Upper lobe of left lung (tissue), 6 donors: ENCODE measurements at places on chromosomes 16 and 17. TPM values are rescaled to one million over a fixed set of nuclear protein-coding genes. Genes with fewer than 3 reads are reported as not detected.

DNA sequence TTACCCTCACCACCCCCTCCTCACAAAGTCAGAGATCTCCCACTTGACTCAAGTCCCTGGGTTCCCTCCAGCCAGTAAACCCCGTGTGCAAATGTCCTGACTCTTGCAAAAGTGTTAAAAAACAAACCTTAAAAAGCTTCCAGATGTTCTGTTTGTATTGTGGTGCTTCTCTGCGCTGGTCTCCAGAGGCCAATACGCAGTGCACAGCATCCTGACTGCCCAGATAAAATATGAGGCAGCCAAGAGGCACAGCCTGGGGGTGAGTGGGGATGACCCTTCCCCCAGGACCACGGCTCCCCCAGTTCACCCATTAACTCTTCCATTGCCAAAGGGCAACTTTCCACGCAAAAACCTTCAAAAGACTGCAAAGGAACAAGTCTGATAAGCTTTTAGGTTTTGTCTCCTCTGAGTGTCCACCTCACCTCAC lies 291.8 kb downstream of the SOX9 start:
- no peak for DNase-seq
- H3K4me3 ChIP-seq: no peak overlapping the region
- H3K4me1 ChIP-seq: peaks cover 5% of the 10 kb centered on the region
- H3K27ac ChIP-seq: no peak overlapping the region
- H3K36me3 ChIP-seq: no peaks in the 10 kb centered on the region

- no peak for DNase-seq
- peak overlapping the region; percentile 87 for H3K27ac ChIP-seq
- no peaks in the 10 kb centered on the region for H3K27me3 ChIP-seq
- peak overlapping the region; percentile 95 for H3K4me3 ChIP-seq
- peaks cover 29% of the 10 kb centered on the region for H3K4me1 ChIP-seq
- peaks cover 10% of the 10 kb centered on the region for H3K36me3 ChIP-seq
Measured at GRCh38 chr16:8798535-8799157, 1.0 kb downstream of the PMM2 start.

GRCh38 chr17:13920413-13920812 lies 148.9 kb upstream of the COX10 start:
- H3K4me3 ChIP-seq: no peak overlapping the region
- no peak overlapping the region for H3K27ac ChIP-seq
- no peaks in the 10 kb centered on the region for H3K4me1 ChIP-seq
- no peaks in the 10 kb centered on the region for H3K36me3 ChIP-seq
- H3K27me3 ChIP-seq: no peaks in the 10 kb centered on the region

MATCAP1 gene
- 25.9 TPM for total RNA-seq

- DNase-seq: no peak
- H3K36me3 ChIP-seq: no peaks in the 10 kb centered on the region
- H3K4me1 ChIP-seq: peaks cover 3% of the 10 kb centered on the region
Measured at GRCh38 chr17:43816336-43817320, 16.3 kb downstream of the MPP3 start.

ACSF2 gene
- 52.3 TPM for total RNA-seq

DNA sequence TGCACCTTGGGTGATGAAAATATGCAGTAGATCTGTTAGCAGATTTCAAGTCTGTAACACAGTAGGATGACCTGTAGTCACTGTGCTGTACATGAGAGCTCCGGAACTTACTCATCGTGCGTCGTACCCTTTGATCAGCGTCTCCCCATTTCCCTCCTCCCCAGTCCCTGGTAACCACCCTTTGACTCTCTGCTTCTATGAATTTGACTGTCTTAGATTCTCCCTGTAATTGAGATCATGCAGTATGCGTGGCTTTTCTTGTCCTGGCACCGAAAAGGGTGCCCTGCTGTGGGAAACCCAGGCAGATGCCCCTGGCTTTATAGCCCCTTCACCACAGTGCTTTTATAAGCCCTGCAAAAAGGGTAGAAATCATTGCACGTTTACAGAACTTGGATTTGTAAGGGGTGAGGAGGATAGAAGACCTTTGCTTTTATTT lies 20.5 kb downstream of the CLEC16A start:
- no peak overlapping the region for H3K27ac ChIP-seq
- H3K4me1 ChIP-seq: peaks cover 6% of the 10 kb centered on the region
- no peaks in the 10 kb centered on the region for H3K27me3 ChIP-seq
- no peak overlapping the region for H3K4me3 ChIP-seq
- H3K36me3 ChIP-seq: peaks cover 37% of the 10 kb centered on the region
- DNase-seq: no peak

GRCh38 chr16:50960517-50961202 lies 190.4 kb downstream of the SALL1 start:
- no peaks in the 10 kb centered on the region for H3K36me3 ChIP-seq
- H3K27me3 ChIP-seq: no peaks in the 10 kb centered on the region
- H3K4me3 ChIP-seq: no peak overlapping the region
- no peak overlapping the region for H3K27ac ChIP-seq
- DNase-seq: no peak
- no peaks in the 10 kb centered on the region for H3K4me1 ChIP-seq

PRR35 gene
- total RNA-seq: not detected

- H3K27ac ChIP-seq: no peak overlapping the region
- peak; percentile 72 for DNase-seq
- no peaks in the 10 kb centered on the region for H3K4me1 ChIP-seq
- H3K4me3 ChIP-seq: no peak overlapping the region
Measured at GRCh38 chr16:57770361-57770760, 31.9 kb downstream of the KIFC3 start.

- H3K27ac ChIP-seq: peak overlapping the region; percentile 98
- H3K4me3 ChIP-seq: no peak overlapping the region
- peaks cover 24% of the 10 kb centered on the region for H3K4me1 ChIP-seq
- DNase-seq: no peak
- H3K36me3 ChIP-seq: no peaks in the 10 kb centered on the region
Measured at GRCh38 chr16:66752379-66752778, 970 bp upstream of the DYNC1LI2 start.

DNA sequence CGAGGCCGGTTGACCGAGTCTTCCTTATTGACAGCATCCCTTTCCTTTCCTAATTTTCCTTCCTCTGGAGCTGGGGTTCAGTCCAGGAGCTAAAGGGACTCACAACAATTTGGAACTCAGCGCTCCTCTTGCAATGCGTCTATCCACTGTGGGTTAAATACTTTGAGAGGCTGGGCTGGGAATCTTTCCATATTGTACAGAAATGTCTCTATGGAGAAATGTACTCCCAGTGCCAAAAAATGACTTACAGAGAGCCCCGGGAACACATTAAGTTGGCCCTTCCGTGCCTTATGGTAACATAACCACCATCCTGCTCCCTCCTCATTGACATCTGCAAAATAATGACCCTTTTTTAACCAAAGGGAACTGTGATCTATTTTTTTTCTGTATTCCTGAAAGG lies 192.8 kb downstream of the FTO start:
- no peak overlapping the region for H3K27ac ChIP-seq
- no peak overlapping the region for H3K4me3 ChIP-seq
- H3K36me3 ChIP-seq: no peaks in the 10 kb centered on the region
- no peak for DNase-seq

DNA sequence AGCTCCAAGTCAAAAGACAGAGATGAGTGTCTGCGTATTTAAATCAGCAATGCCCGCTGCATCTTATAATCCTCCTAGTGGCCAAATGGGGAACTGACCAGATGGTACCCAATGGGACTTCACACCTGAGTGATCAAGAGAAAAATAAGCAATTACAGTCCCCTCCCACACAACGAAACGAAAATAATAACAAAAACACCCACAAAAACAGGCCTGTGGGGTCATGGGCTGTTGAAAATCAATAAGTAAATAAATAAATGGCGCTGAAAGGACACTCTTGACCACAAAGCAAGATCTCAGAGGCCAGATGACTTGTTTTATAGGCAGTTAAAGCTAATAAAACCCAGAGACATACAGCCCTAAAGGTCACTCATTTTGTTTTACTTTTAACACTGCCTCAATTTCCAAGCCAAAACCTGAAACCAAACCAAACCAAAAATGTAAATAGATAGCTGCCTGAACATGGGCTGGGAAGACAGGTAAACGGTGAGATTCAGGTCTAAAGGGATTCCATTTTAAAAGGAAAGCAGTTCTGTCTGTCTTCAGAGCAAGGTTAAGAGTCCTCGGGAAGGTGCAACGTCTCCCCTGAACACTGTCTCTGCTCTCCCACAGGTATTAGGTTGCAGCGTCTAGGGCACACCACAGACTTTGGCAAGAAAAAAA lies 1.3 kb downstream of the ZNF821 start:
- H3K4me3 ChIP-seq: peak overlapping the region; percentile 93
- no peak for DNase-seq
- H3K4me1 ChIP-seq: peaks cover 30% of the 10 kb centered on the region
- peak overlapping the region; percentile 95 for H3K27ac ChIP-seq
- no peaks in the 10 kb centered on the region for H3K27me3 ChIP-seq
- peaks cover 11% of the 10 kb centered on the region for H3K36me3 ChIP-seq

DNA sequence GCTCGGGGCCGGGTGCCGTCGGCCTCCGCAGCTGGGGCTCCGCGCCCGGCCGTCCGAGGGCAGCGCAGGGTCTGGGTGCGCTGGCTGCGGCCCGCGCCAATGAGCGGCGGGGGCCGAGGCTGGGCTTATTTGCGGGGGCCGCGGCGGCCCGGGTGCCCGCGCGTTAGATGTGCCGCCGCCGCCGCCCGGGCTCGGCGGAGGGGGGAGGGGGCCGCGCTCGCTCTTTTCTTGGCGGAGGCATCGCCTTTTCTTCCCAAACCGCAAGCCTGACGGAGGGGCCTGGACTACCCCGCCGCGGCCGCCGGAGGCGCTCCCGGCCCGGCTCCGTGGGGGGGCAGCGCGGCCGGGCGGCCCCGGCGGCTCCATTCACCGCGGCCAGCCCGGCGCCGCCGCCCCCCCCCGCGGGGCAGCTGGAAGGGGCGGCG lies at the start of gene NOTUM:
Gene NOTUM (minus strand): TSS at position 101 of the 425 bp plus-strand sequence. CDS start 278 bp downstream, outside the sequence.
- peak within 1 kb of the TSS; percentile 49 for H3K27ac ChIP-seq
- no peak for DNase-seq
- no peaks in the 10 kb centered on the region for H3K36me3 ChIP-seq
- peaks cover 27% of the 10 kb centered on the region for H3K4me1 ChIP-seq
- peaks cover 43% of the 10 kb centered on the region for H3K27me3 ChIP-seq

- H3K4me3 ChIP-seq: no peak overlapping the region
- no peak for DNase-seq
- no peaks in the 10 kb centered on the region for H3K4me1 ChIP-seq
- no peaks in the 10 kb centered on the region for H3K27me3 ChIP-seq
- H3K36me3 ChIP-seq: no peaks in the 10 kb centered on the region
- no peak overlapping the region for H3K27ac ChIP-seq
Measured at GRCh38 chr17:57615836-57616757, 129.0 kb downstream of the CCDC182 start.

DNA sequence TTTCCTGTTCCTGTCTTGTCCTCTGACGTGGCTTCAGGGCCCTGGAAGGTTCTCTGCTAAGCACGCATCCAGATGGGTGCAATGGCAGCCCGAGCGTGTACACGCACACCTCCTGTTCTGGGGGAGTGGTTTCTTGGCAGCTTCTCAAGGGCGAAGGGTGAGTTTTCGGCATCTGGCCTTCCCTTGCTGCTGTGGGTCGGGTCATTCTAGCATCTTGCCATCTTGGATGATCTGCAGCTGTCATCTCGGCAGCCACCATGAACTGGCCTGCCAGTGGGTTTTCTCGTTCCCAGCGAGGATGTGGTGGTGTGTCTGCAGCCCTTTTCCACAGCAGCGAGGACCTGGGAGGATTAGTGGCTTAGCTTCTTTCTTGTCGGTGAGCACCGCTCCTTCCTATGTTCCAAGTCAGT lies 10.6 kb downstream of the MSI2 start:
- H3K27ac ChIP-seq: no peak overlapping the region
- H3K4me1 ChIP-seq: peaks cover 8% of the 10 kb centered on the region
- no peak for DNase-seq
- H3K36me3 ChIP-seq: peaks cover 11% of the 10 kb centered on the region
- no peaks in the 10 kb centered on the region for H3K27me3 ChIP-seq

- no peaks in the 10 kb centered on the region for H3K36me3 ChIP-seq
- no peaks in the 10 kb centered on the region for H3K27me3 ChIP-seq
- no peak overlapping the region for H3K4me3 ChIP-seq
- no peak overlapping the region for H3K27ac ChIP-seq
- no peaks in the 10 kb centered on the region for H3K4me1 ChIP-seq
Measured at GRCh38 chr17:50332196-50332595, 13.7 kb upstream of the XYLT2 start.

KCNAB3 gene
- total RNA-seq: 5.9 TPM

GCGR gene
- 11.1 TPM for total RNA-seq

DNA sequence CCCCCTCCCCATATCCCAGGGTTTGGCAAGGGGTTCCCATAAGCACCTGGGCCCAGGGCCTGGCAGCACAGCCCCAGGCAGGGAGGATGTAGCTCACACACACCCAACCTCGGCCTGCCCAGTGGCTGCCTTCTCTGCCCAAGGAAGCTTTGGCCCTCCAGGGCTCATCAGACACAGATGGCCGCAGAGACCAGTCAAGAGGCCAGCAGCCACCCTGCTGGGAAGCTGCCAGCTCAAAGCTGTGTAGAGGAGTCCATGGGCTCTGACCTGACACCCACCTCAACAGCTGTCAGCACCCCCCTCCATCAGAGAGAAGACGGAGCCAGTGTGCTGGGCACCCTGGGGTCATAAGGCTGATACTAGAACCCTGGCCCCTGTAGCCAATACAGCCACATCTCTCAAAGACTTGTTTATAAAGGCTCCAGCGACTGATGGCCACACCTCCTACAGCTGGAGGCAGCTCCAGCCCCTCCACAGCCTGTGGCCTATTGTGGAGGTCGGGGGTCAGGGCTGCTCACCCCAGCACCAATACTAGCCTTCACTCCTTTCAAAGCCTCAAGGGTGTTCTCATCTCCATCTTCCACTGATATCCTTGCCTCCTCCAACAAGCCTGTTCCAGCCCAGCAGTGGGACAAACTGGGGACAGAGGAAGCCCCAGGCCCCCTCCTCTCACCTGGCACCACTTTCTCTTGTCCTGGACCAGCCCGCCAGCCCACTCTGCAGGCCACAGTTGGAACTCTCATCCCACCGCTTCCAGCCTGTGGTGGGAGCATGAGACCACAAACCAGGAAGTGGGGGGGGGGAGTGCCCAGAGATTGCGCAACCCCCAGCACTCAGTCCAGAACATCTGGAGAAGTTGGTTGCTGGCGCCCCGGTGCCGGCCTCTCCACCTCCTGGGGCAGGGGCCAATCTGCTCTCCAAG lies 2.2 kb upstream of the MPG start:
- peaks cover 69% of the 10 kb centered on the region for H3K4me1 ChIP-seq
- no peaks in the 10 kb centered on the region for H3K27me3 ChIP-seq
- peak; percentile 81 for DNase-seq
- H3K27ac ChIP-seq: peak overlapping the region; percentile 97

- no peak overlapping the region for H3K4me3 ChIP-seq
- H3K27ac ChIP-seq: no peak overlapping the region
- H3K4me1 ChIP-seq: no peaks in the 10 kb centered on the region
- H3K27me3 ChIP-seq: no peaks in the 10 kb centered on the region
- no peak for DNase-seq
Measured at GRCh38 chr17:12600349-12600748, 65.3 kb upstream of the MYOCD start.

SULT1A1 gene
- total RNA-seq: 116 TPM

- no peaks in the 10 kb centered on the region for H3K4me1 ChIP-seq
- no peak overlapping the region for H3K27ac ChIP-seq
- no peaks in the 10 kb centered on the region for H3K27me3 ChIP-seq
- H3K4me3 ChIP-seq: no peak overlapping the region
Measured at GRCh38 chr16:69368866-69369265, 16.9 kb downstream of the TERF2 start.

GRCh38 chr17:73323409-73324159 lies 11.8 kb upstream of the CDC42EP4 start:
- no peaks in the 10 kb centered on the region for H3K36me3 ChIP-seq
- H3K27ac ChIP-seq: no peak overlapping the region
- H3K27me3 ChIP-seq: no peaks in the 10 kb centered on the region
- H3K4me1 ChIP-seq: no peaks in the 10 kb centered on the region
- H3K4me3 ChIP-seq: no peak overlapping the region
- no peak for DNase-seq

- peak; percentile 29 for DNase-seq
- peak overlapping the region; percentile 28 for H3K27ac ChIP-seq
- no peak overlapping the region for H3K4me3 ChIP-seq
- H3K4me1 ChIP-seq: peaks cover 43% of the 10 kb centered on the region
- no peaks in the 10 kb centered on the region for H3K36me3 ChIP-seq
Measured at GRCh38 chr17:19242323-19242722, 5.2 kb downstream of the EPN2 start.

CCT6B gene
- 4.5 TPM for total RNA-seq
